Testis (tissue), 5 donors: ENCODE measurements at places on chromosomes 1 and 21. TPM values are rescaled to one million over a fixed set of nuclear protein-coding genes. Genes with fewer than 3 reads are reported as not detected.

Gene LCE6A
- not detected for total RNA-seq

Gene MAP10
- total RNA-seq = 9.1 TPM

Gene SPATA17
- total RNA-seq = 36.5 TPM

Gene PCAT6
- total RNA-seq = 29.4 TPM

Gene C1orf185
- 6.6 TPM for total RNA-seq

Gene PTGS2
- 0.19 TPM for total RNA-seq

Gene TMEM269
- 0.68 TPM for total RNA-seq

Gene CLCA4
- total RNA-seq = 0.12 TPM

Gene DENND2C
- total RNA-seq = 15.0 TPM

Gene PDIK1L
- 11.7 TPM for total RNA-seq

Gene IFFO2
- 8.5 TPM for total RNA-seq

Gene HES2
- 2.4 TPM for total RNA-seq

Gene PTGER3
- total RNA-seq = 0.43 TPM

Gene NHLH1
- 0.37 TPM for total RNA-seq

Gene ABCG1
- 4.6 TPM for total RNA-seq

Gene YOD1
- total RNA-seq = 10.9 TPM
